ENCODE measurements at places on chromosomes 12 and 14.

DNA sequence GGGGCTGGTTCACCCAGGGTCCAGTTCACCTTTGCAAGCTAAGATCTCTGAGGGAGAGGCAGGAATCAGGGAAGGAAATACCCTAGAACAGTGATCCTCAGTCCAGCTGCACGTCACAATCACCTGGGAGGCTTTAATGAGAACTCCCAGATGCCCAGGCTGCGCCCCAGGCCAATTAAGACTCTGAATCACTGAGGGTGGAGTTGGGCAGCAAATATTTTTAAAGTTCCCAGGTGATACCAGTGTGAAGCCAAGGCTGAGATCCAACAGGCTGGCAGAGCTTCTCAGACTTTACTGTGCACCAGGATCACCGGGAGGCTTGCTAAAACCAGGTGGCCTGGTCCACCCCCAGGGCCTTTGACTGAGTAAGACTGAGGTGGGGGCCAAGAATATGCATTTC lies 23.8 kb downstream of the MYL2 start:
- no peak for DNase-seq

GRCh38 chr14:87934185-87934584 lies 58.8 kb downstream of the GALC start:
- no peak for DNase-seq

DNA sequence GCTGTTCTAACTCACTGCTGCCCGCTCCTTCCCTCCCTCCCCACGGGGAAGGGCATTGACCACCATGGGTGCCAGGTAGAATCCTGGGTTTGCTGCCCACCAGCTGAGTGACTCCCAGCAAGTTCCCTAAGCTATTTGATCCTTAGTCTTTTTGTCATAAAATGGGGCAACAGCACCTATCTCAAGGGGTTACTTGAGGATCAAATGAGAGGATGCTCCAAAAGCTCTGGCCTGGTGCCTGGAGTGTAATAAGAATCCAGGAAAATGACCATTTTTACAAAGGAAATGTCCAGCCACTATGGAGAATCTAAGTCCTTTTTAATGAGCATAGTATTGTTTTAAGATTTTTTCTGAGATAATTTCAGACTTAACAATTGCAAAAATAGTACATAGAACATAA lies 61.4 kb upstream of the CMKLR1 start:
- DNase-seq: no peak

- no peak for DNase-seq
Measured at GRCh38 chr14:41360126-41360525, 246.6 kb upstream of the LRFN5 start.

GRCh38 chr14:89435492-89435891 lies 18.5 kb upstream of the FOXN3 start:
- DNase-seq: no peak

GRCh38 chr12:27682534-27682933 lies 13.7 kb upstream of the REP15 start:
- DNase-seq: no peak

- DNase-seq: no peak
Measured at GRCh38 chr14:99818503-99819036, 25.4 kb downstream of the EML1 start.

GRCh38 chr12:120598674-120599463 lies 17.7 kb upstream of the POP5 start:
- DNase-seq: no peak

GRCh38 chr14:62645649-62646048 lies 399.6 kb downstream of the KCNH5 start:
- no peak for DNase-seq

DNA sequence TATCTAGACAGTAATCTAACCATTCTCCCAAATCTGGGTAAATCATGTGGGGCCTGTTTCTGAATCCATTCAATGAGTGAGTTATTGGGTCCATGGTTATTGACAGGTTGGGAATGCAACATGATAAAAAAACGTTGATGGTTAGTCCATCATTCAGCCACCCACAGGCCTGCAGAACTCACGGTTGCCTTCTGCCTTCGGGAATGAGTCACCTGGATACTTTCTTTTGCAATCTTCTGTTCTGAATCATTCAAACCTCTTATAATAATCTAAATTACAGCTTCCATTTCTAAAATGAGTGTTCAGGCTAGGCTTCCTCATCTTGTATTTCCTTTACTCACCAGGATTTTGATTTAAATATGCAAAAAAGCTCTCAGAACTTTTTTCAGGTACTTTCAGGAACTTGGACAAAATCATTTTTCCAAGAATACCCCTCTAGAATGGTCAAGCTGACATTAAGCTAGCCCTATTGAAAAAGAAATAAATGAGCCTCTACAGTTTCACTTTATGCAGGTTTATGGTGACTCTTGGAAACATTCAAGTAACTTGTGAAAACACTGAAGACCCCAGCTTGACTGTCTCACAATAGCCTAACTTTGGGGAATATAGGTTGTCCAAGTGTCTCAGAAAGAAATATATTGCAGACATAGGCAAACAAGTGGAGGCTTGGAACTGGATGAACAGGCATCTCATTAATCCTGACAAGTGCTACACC lies 94.4 kb downstream of the KCNK10 start:
- no peak for DNase-seq
